ENCODE measurements at places on chromosomes 7 and 10.

- DNase-seq = peak; percentile 47
These were observed 21.1 kb upstream of the FOXI2 start for GRCh38 chr10:127715782-127716378.

DNA sequence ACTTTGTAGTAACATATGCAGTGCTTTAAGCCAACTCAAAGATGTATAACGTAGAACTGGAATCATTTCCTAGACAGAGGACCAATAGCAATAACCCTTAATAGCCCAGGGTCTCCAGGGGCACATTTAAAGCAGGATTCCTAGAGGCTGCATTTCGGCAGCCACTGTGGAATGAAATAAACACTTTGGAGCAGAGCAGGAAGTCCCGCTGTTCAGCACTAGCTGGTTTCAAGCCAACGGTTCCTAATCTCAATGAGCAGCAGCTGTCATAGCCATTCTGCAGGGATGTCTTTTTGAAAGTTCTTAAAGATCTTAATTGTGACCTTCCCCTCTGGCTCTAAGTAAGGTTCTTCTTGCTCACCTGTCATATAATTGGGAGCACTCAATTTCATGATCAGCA is 18.4 kb upstream of the MACROH2A2 start:
- no peak for DNase-seq

DNA sequence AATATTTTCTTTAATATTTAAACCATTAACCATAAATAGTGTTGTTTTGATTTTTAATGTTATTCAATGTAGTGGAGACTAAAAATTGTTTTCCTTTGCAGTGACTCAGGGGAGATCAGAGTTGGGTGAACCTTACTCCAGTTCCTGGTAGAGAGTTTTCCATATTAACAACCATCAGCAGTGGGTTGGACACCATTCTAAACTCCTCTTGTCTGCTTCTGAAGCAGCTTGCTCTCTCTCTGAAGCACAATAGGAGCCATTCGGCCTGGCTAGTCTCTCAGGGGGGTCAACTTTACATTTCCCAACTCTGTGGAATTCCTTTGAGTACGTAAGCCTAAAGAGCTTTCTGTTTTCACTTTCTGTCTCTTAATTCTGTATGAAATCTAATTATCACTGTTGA is 9.4 kb upstream of the NRG3 start:
- DNase-seq = no peak

DNA sequence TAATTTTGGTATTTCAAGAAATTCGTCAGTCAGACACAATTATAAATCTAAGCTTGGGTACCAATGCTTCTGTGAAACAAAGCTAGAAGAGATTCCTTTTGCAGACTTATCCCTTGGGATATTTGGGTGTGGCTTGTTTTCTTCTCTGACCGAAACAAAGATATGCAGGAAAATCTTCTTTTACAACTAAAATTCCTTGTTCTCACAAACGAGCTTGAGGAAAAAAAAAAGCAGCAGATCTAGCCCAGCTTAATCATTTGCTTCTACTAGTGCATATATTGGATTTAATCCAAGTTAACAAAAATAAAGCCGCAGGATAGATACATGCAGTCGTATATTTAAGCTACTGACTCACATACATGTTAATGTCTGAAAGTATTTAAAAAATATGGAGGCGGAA is 104.2 kb downstream of the PRTFDC1 start:
- no peak for DNase-seq

DNA sequence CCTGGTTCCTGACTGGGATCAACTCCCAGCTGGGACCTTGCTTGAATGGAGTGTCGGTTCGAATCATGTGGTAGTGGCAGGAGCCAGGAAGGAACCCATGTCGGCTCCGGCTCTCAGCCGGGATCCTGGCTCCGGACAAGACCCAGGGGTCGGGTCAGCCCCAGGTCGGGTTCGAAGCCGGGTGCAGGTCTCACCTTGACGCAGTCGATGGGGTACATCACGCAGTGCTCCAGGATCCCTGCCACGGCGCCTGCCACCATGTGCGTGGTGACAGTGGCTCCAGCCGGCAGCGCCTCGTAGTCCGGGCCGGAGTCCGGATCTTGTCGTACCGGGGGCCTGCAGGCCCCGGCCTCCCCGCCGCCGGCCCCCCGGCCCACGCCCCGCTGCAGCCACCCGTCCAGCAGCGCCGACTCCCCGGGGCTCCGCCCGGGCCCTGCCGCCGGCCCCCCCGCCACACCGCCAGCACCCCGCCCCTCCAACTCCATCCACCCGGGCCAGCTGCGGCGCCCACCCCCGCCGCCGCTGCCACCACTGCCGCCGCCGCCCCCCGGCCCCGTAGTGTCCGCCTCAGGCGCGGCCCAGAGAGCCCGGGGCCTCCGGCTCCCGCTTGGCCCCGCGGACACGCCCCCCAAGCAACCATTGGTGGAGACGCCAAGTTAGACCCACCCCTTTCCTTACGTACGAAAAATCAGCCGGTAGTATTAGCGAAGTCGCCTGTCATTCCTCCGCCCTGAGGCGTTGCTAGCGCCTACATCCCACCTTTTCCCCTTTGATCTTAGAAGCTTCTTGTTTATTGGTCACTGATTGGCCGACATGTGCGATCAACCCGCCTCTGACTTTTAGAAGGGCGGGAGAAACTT is at the start of gene SLC25A28:
Gene SLC25A28 (minus strand): TSS at position 589 of the 860 bp plus-strand sequence. CDS start 104 bp downstream, at position 485.
- peak; percentile 98 for DNase-seq

GRCh38 chr7:148850564-148850963 is 33.5 kb downstream of the EZH2 start:
- DNase-seq = no peak

GRCh38 chr10:2326411-2326810 is 589.1 kb upstream of the ADARB2 start:
- DNase-seq = no peak
